ENCODE measurements at places on chromosomes 11 and 22.

GRCh38 chr11:112784323-112785073 is 176.7 kb upstream of the NCAM1 start:
- DNase-seq, result no peak

DNA sequence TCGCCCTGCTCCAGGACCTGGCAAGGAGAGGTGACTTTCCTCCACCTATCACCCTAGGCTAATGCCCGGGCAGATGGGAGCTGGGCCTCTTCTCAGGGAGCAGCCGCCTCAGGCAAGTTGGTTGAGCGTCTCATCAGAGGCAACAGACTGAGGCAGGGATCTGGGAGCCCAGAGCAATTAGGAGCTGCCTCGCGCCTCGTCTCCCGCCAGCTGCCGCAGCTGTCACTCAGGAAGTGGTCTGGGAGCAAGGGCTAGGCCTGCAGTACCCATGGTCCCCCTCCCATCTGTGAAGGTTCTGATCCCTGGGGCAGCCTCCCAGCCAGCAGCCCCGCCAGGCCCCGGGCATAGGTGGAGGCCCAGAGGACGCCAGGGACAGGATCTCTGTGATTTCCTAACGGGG is 4.6 kb upstream of the CABP7 start:
- no peak for DNase-seq

GRCh38 chr11:86062719-86063118 is 6.2 kb downstream of the PICALM start:
- DNase-seq, result no peak

DNA sequence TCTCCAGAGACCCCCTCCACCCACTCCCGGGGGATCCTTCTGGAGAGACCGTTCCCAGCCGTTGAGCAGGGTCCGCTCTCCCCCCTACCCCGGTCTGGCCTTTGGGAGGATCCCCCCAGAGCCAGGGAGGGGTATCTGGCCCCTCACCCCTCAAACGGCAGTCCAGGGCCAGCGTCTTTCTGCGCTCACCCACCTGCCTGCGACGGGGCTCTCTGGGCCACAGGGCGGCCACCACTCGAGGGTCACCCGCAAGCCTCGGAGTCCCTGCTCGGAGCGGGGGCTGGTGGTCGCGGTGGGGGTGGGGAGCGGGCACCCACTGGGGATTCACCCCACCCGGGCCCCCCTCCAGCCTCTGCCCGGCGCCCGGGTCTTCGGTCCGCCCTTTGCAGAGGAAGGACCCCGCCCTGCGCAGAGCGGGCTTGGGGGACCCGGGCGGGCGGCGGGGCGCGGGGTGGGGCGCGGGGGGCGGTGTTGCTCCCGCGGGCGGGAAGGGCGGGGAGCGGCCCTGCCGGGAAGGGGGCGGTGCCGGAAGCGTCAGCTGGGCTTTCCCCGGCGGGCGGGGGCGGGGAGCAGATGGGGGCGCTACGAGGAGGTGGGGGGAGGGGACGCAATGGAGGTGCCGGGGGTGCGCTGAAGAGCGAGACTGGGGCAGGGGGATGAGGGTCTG is 16.6 kb downstream of the CRELD2 start:
- peak; percentile 84 for DNase-seq

- DNase-seq, result no peak
These were observed 91.9 kb downstream of the CTTN start for GRCh38 chr11:70490208-70490607.

GRCh38 chr11:134503100-134503499 is 91.1 kb upstream of the B3GAT1 start:
- no peak for DNase-seq

- DNase-seq, result no peak
These were observed 112.6 kb downstream of the C11orf91 start for GRCh38 chr11:33588056-33588455.

DNA sequence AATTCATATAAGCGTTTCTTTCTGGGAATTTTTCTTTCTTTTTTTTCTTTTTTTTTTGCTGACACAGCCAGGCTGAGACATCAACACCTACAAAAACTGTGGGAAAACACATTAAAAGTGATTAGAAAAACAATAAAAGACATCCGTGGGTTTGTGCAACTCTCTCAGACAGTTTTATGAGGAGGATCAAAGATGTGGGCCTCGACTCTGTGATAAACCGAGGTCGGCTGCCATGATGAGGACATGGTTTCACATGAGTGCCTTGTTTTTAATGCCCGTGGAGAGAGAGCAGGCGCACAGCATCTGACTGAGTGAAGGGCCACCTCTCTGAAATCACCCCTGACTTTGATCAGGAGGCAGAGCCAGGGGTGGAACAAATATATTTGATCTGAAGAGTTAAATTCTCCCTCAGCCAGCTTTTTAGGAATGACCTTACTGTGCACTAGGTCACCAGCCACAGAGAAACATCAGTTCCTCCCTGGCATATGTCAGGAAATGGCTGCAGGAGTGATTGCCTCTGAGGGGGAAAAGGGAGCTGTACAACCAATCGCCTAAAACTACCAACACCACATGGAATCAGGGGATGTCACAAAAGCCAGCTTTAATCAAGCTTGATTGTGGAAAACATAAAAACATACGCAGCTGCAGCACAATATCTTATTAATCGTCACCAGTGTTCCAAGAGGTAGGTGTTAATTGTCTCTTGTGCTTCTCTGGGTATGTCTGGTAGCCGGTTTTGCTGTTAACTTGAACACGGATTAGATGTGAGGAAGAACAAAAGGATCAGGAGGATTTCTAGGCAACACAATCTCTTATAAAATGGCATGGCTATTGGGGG is 164.7 kb downstream of the MAML2 start:
- no peak for DNase-seq

DNA sequence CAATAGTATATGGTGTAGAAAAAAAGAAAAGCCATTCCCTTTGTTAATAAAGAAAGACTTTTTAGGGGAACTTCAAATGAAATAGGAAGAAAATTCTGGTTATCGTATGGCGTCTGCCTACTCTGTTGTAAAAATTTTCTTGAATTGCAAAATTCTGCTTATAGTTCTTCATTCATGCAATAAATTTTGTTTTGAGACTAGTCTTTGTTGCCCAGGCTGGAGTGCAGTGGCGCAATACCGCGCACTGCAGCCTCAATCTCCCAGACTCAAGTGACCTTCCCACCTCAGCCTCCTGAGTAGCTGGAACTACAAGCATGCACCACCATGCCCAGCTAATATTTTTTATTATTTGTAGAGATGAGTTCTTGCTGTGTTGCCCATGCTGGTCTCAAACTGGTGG is 5.8 kb downstream of the DDIAS start:
- DNase-seq, result no peak

GRCh38 chr11:44236296-44236695 is 73.6 kb downstream of the ALX4 start:
- no peak for DNase-seq

DNA sequence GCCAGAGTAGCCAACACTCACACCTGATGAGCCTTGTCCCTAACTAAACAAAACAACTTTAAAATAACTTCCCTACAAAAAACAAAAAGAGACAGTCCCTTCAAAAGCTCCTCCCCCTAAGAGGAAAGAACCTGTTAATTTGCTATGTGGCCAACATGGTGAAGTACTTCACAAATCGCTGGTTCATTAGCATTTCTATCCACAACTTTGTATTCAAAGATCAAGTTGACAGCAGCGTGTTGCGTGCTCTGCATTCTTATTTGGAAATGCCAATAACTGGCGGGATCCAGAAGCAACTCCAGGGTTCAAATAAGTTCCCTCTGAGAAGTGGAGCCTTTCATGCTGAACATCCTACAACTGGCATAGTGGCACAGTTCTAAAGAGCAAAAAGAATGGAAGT is 48.6 kb downstream of the CADM1 start:
- DNase-seq, result no peak

- no peak for DNase-seq
These were observed 153.4 kb downstream of the CACNA1I start for GRCh38 chr22:39723899-39724351.

- DNase-seq, result no peak
These were observed 6.1 kb downstream of the SMCO4 start for GRCh38 chr11:93537049-93537448.

DNA sequence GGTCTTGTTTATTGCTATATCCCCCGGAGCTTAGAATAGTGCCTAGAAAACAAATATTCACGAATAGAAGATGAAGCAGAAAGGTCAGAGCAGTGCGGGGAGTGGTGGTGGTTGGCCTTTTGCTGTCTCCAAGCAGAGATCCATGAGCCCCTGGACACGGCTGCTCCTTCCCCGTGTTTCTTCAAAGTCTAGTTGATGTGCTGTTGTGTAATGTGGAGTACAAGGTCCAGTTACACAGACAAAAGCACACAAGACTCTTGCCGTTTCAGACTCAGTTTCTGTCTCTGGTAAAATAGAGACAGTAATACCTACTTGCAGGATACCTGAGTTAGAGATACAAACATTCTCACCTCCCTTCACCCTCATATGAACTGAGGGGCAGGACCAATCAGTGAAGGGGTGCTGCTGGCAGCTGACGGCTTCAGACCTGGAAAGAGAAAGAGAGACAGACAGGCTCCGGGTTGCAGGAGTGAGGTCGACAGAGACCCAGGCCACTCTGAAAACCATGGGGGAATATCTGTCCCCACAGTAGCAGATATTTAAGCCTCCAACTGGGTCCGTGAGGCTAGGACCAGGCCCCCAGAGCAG is 56.2 kb downstream of the RASSF10 start:
- no peak for DNase-seq

DNA sequence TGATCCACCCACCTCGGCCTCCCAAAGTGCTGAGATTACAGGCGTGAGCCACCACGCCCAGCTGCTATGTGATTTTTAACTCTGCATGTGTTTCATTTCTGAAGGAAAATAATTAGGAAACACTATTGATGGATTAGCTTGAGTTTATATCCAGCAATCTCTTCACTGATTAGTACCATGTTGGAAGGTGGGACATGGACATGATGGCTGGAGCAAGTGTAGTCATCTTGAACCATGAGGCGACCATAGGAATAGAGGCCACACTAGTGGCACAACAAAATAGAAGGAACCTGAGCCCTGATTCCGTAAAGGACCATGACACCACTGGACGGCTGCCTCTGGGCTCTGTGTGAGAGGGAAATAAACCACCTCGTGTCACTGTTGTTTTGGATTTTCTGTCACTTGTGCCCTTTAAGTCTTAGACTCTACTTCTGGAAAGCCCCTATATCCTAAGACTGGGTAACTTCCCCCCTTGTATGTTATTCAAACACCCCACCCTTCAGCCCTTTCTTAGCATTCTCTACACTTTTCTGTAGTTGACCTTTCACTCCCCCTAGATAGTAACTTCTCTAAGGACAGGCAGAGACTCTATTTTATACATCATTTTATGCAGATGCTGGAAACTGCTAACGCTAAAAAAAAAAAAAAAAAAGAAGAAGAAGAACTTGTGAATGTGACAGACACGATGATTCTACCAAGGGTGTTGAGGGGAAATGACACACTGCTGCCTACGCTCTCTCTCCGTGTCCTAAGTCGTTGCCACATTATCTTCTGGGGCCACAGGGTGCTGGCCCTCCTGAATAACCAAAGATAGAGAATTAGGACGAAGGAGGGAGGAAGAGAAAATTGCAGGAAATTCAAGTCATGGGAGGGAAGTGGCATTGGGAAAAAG is 2.7 kb upstream of the VPS37C start:
- no peak for DNase-seq

DNA sequence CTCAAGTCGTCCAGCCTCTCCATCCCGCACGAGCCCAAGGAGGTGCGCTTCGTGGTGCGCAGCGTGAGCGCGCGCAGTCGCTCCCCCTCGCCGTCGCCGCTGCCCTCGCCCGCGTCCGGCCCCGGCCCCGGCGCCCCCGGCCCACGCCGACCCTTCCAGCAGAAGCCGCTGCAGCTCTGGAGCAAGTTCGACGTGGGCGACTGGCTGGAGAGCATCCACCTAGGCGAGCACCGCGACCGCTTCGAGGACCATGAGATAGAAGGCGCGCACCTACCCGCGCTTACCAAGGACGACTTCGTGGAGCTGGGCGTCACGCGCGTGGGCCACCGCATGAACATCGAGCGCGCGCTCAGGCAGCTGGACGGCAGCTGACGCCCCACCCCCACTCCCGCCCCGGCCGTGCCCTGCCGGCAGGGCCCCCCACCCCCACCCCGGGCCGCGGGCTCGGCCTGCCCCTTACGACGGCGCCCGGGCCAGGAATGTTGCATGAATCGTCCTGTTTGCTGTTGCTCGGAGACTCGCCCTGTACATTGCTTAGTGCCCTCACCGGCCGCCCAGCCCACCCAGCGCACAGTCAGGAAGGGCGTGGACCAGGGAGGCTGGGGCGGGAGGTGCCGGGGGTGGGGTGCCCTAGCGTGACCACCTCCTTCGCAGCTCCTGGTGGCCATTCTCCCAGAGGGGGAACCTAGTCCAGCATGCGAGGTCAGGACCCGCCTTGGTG is 6.9 kb upstream of the ACR start:
- DNase-seq, result no peak

GRCh38 chr11:73273222-73273895 is 1.2 kb downstream of the P2RY6 start:
- no peak for DNase-seq

GRCh38 chr11:40104941-40105550 is 1354.4 kb downstream of the LRRC4C start:
- DNase-seq, result no peak

- DNase-seq, result no peak
These were observed 12.4 kb downstream of the CRYBA4 start for GRCh38 chr22:26634189-26634588.

DNA sequence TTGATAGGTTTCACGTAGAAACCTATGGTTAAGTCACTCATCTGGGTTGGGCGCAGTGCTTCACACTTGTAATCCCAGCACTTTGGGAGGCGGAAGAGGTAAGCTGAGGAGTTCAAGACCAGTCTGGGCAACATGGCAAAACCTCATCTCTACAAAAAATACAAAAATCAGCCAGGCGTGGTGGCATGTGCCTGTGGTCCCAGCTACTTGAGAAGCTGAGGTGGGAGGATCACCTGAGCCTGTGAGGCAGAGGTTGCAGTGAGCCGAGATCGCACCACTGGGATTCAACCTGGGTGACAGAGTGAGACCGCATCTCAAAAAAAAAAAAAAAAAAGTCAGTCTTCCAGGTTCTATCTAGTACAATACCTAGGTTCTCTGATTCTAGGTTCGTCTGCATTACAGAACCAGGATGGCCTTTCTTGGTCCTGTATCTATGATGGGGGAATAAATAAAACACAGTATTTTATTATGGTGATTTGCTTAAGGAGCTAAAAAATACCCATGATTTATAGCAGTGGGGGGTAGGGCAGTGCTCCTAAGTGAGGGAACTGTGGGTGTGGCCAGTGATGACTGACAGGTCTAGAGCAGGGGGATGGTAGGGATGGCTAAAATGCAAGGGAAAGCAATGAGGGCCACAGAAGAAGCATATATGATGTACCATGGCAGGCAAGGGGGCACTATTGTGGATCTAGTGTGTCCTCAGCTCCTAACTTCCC is 65.5 kb upstream of the NUP160 start:
- DNase-seq, result no peak

Measured in stimulated activated CD8-positive, alpha-beta memory T cell treated with anti-CD3 and anti-CD28 coated beads, Interleukin-12 subunit alpha, Interleukin-12 subunit beta, amount 100 ng/mL, for 4 hours (primary cell).